ENCODE measurements at places on chromosomes 12 and 14.

DNA sequence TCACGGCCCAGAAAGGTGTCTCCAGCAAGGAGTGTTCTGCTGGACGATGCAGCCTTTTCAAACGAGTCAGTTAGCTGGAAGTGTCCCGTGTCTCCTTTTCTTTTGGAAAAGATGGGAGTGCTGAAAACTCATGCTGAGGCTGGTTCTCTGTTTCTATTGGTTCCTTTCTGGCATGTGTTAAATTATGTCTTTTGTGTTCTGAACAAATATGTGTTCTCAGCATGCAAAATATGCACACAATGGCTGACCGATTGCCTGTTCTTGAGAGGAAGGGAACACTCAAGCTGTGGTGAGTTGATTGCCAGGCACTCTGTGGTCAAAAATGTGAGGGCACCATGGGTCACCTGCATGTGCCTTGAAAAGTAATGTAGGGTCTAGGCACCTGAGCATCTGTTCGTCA, 181.3 kb downstream of the CACNA1C start:
- no peak for DNase-seq

- no peak for DNase-seq
Measured at GRCh38 chr12:132111654-132112304, 32.3 kb downstream of the DDX51 start.

DNA sequence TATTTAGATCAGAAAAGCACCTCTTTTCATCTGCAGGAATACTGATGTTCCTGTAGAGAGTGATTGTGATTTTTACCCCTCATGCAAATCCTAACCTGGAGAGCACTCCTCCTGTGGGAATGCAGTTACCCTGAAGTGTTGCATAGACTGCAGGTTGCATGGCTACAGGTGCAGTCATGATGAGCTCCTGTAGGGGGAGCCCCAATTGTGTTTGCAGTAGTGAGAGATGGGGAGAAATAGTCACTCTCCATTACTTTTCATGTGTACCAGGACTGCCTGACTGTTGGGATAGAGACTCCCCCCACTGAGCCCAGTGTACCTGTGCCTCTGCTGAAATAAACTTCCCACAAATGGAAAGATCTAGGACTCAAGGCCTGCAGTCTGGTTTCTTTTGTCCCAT, 1086.5 kb downstream of the SLC6A15 start:
- DNase-seq = no peak

DNA sequence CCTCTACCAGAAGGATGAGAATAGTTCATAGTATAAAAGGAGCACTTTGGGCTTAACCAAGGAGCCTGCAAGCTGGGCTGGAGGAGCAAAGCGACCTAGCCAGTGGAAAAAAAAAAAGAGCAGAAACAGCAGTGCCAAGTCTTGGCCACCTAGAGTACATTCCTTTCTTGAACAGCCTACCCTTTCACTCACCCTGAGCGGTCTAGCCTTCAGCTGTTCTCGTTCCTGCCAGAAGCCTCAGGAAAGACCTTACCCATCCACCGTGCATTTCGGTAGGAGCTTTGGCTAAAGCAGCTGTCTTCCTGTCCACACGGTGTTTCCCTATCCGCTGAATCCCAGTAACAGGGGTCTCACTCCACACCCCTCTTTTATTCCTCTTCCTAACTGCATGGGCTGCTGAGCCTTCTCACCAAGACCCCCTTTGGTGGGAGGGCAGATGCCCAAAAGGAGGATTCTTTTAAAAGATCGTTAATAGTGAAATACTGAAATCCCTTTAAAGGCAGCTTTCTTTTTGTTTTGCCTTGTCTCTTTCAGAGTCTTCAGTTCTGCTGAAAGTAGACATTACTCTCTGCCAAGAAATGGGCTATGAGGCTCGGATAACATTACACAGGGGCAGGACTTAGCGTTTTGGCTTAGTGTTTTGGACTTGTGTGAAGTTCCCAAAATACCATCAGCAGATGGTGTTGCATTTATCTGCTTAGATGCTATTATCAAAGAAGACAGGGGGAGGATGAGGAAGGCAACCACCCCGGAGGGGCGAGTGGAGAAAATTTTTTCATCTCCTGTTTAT, 88.5 kb upstream of the METAP2 start:
- DNase-seq = no peak

GRCh38 chr12:108881953-108882352, 2.1 kb downstream of the DAO start:
- peak; percentile 56 for DNase-seq

Data from foreskin keratinocyte (primary cell).